ENCODE measurements at places on chromosomes 5 and 9. TPM values are rescaled to one million over a fixed set of nuclear protein-coding genes. Genes with fewer than 3 reads are reported as not detected.

NUDT2 gene
- 32.6 TPM for total RNA-seq

TMEM174 gene
- not detected for total RNA-seq

FOXD1 gene
- 0.13 TPM for total RNA-seq

SPATA31E1 gene
- not detected for total RNA-seq

TBC1D2 gene
- total RNA-seq: 1.4 TPM

KLHL3 gene
- total RNA-seq: 50.4 TPM

PCDHGC4 gene
- 0.89 TPM for total RNA-seq

HCN1 gene
- total RNA-seq: not detected

RALGPS1 gene
- total RNA-seq: 3.9 TPM

CD180 gene
- total RNA-seq: not detected

NUDT12 gene
- total RNA-seq: 4.2 TPM

RORB gene
- total RNA-seq: not detected
